Hematopoietic multipotent progenitor cell treated with erythropoietin and hydrocortisone succinate and interleukin-3 and kit ligand, for 8 days (in vitro differentiated cells): ENCODE measurements at places on chromosomes 2 and 18.

GRCh38 chr18:79871026-79871390, 73.3 kb downstream of the KCNG2 start:
- no peak for DNase-seq

- DNase-seq: no peak
Observed at GRCh38 chr18:36298126-36298741, 721 bp downstream of the FHOD3 start.

DNA sequence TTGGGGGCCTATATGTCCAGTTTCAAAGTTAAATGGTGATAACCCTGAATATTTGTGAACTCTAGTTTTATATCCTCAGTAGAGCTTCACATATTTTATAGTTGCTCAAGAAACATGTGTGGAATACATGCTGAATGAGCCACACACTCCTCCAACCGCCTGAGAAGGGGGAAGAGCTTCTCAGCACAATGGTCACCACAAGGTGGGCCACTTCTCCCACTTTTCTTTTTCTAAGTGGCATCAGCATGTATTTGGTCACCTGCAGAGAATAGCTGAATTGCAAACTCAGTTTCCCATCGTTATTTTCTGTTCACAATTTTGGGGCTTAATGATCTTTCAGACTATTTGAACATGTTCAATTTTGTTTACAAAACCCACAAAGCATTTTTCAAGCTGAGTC, 340.5 kb downstream of the PARD3B start:
- DNase-seq: peak; percentile 26

- DNase-seq: peak; percentile 13
Observed at GRCh38 chr2:23312996-23313606, 71.9 kb upstream of the KLHL29 start.

GRCh38 chr2:79740879-79741443, 228.1 kb downstream of the CTNNA2 start:
- no peak for DNase-seq
